Retina (tissue), 1 donor: ENCODE measurements at places on chromosomes 3 and 15.

DNA sequence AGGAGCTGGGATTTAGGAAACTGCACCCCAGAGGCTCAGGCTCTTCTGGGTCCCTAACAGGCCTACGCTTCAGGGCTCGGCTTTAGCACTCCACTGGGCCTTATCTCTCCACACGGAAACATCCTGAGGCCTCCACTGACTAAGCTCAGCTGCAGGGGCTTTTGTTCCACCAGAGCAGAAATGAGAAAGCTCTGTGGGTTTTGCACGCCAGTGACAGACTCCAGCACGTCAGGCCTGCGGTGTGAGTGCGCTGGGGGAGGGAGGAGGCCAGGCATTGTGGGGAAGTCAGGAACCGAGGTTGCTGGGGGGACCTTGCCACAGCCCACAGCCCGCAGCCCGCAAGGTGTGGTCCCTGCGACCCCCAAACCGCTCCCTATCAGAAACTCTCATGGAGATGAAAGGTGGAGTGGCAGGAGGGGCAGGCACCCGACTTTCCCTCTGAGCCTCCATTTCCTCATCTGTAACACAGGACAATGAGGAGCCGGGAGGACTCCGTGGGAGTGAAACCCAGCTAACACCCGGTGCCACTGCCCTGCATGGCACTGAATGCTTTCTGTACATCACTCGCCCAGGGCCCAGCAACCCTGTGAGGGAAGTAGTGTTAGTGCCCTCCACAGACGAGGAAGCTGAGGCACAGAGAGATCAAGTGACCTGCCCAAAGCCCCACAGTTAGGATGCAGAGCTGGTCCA, 106.5 kb downstream of the TPRA1 start:
- no peak for DNase-seq

DNA sequence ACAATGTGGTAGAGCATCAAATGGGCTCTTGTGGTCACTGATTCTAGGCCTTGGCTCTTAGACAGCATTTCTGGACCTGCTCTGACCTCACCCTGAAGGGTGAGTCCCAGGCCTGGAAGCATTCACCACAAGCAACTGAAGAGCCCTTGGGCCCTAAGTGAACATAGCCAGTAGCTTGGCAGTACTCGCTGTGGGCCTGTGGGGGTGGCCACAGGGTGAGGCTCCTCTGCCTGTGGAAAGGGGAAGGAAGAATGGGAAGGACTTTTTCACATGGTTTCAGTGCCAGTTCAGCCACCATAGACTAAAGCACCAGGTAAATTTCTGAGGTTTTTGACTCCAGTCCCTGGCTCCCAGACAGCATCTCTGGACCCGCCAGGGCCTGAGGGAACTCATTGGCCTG, 5.1 kb upstream of the ZSCAN2 start:
- DNase-seq: no peak

GRCh38 chr3:71080517-71081083, 502.9 kb downstream of the FOXP1 start:
- no peak for DNase-seq

DNA sequence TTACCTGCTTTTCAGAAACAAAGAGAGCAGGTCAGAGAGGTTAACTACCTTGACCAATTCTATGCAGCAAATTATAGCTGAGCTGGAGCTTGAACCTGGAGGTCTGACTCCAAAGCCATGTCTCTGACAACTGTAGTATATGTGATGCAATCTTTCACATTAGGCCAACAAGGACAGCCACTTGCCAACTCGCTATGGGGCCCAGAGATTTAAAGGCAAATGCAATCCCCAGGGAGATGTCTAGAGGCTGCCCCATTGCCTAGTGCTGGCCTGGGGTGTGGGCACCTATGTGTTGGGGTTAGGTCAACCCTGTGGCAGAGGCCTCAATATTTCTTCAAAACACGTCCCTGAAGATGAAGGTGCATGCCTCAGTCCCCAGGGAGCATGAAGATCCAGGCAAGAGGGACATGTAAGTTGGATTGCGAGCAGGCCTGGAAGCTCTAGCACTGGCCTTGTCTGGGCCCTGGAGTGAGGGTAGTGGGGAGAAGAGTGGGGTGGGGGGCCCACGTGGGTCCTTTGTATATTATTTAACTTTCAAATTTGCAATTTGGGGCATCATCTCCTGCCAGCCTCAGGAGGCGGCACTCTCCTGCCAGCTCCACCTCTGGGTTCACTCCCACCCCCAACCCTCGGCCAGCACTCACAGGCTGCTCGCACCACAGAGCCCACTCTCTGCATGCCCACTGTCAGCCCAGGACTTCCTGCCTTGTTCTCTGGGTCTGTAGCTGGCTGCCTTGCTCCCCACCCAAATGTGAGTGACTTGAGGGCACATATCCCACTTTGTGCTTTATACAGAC, 64.3 kb downstream of the SLC12A8 start:
- DNase-seq: no peak

GRCh38 chr3:121018917-121019321, 110.9 kb downstream of the STXBP5L start:
- DNase-seq: no peak

GRCh38 chr15:29686445-29687203, 135.6 kb downstream of the TJP1 start:
- no peak for DNase-seq

- no peak for DNase-seq
Measured at GRCh38 chr15:93217343-93217742, 128.3 kb upstream of the RGMA start.

DNA sequence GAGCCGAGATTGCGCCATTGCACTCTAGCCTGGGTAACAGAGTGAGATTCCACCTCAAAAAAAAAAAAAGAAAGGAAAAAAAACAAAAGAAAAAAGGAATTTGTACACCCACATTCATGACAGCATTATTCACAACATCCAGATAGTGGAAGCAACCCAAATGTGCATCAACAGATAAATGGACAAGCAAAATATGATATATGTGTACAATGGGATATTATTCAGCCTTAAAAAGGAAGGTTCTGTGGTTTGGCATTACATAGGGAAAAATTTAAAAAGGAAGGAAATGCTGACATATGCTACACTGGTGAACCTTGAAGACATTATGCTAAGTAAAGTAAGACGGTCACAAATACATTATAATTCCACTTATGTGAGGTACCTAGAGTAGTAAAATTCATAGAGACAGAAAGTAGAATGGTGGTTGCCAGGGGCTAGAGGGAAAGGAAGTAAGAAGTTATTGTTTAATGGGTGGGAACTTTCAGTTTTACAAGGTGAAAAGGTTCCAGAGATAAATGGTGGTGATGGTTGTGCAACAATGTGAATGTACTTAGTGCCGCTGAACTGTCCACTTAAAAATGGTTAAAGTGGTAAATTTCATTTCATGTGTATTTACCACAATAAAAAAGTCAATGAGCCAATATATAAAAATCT, 118.5 kb downstream of the MYLK start:
- no peak for DNase-seq

DNA sequence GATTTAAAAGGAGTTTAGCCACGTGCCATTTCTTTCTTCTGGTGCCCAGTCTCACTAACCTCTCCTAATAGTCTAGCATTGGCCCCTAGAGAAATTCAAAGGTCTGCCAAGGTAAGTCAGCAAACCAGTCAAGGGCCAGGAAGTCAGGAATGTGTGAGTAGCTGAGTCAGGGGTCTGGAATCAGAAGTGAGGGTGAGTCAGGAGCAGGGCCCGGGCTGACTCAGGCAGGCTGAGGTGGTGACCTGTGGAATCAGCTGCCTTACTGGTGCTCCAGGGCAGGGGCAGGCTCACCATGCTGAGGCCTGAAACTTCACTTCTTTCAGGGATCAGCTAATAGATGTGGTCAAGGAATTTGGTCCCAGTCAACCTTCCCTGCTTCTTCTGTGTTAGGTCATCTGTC, 105.8 kb upstream of the MYZAP start:
- no peak for DNase-seq

- DNase-seq: no peak
Measured at GRCh38 chr3:117837391-117837790, 1127.8 kb downstream of the TUSC7 start.

GRCh38 chr15:95620934-95621579, 709.4 kb upstream of the NR2F2 start:
- no peak for DNase-seq

- DNase-seq: no peak
Measured at GRCh38 chr3:88346643-88347042, 196.9 kb downstream of the C3orf38 start.
